ENCODE measurements at places on chromosomes 1 and 21.

DNA sequence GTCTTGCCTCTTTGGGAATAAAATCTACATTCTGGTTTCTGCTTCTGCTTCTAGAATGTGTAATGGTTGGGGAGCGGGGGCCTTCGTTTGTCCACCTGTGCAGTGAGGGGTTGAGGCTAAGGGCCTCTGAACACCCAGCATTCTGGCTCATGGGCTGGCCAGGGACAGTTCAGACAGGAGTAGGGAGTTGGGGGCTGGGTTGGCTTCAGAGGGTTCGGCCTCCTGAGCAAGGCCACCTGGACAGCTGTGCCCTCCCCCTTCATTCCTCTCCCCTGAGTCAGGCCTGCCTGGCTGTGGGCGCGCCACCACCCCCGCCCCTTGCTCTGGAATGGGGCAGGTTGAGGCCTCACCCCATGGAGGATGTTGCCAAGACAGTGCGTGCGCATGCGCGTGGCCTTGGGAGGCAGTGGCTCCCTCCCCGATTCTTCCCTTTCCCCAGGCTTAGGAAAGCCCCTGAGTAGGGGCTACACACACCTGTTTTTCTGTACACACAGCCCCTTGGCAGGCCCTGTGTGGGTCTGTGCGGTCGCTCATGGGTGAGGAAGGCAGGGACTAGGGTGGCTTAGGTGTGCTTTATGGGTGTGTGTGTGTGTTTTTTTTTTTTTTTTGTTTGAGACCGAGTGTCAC lies 57.0 kb downstream of the YARS1 start:
- no peak for DNase-seq

GRCh38 chr1:64487061-64487460 lies 17.1 kb downstream of the CACHD1 start:
- DNase-seq = no peak

DNA sequence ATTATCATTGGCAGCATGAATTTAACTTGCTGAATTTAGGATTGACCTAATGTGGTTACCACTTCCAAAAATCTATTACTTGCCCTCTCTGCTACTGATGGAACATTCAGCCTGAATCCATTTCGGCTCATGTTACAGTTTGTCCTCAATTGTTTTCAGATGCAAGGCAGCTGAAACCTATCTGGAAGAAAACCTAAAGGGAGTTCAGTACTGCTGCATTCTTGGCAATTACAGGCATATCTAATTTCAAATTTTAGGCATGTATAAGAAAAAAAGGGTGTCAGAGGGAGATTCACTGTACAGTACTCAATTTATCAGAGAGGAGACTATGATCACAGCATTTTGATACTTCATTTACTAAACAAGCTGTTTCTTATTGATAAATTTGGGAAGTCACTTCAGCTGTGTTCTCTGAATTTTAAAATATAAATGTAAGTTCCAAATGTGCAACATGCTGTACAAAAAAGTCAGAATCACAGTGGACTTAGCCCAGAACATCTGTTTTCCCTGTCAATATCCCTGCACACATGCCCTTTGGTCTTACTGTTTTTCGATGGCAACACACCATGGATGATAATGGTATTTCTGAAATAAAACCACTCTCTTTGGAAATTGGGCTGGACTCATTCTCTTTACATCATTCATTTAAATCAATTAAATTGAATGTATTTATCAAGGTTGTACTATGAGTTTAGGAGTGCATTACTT lies 651.6 kb upstream of the ADGRL4 start:
- no peak for DNase-seq

DNA sequence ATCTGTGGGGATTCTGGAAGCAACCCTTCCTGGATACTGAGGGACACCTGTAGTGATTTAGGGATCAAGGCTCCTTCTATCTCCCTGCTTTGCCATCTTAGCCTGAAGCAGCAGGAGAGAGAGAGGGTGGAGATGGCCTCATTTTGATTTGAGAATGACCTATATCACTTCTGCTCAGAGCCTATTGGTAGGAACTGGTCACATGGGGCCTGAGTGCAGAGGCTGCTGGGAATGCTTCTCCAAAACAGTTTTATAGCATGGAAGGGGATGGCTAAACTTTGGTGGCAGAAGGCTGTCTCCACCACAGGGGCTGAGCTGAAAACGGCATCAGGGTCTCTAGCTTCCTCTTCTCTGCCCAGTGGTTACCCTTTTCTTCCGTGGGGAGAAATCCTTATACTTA lies 105.8 kb downstream of the TBX19 start:
- DNase-seq = no peak

GRCh38 chr21:15291621-15292266 lies 226.9 kb upstream of the NRIP1 start:
- no peak for DNase-seq

DNA sequence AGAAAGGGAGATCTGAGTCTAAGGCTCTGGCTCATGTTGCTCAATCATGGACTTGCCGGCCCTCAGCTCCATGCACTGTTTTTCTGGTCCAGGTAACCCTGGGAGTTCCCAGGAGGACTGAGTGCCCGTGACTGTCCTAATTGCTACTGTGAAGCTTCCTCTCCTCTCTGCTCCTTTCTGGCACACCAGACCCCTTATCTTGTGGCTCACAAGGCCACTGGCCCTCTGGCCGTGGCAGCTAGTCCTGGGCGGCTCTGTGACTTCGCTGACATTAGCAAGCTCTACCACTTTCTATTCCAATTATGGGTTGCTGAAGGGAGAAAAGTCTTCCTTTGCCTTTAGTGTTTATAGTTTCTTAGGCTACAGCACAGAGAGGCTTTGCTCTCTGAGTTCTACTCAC lies 380.2 kb downstream of the RWDD3 start:
- no peak for DNase-seq

- DNase-seq = no peak
Observed at GRCh38 chr1:32709476-32709875, 6.9 kb upstream of the SYNC start.

- DNase-seq = no peak
Observed at GRCh38 chr1:27872802-27873551, 633 bp downstream of the THEMIS2 start.

GRCh38 chr21:25979845-25980616 lies 190.5 kb downstream of the APP start:
- DNase-seq = no peak

DNA sequence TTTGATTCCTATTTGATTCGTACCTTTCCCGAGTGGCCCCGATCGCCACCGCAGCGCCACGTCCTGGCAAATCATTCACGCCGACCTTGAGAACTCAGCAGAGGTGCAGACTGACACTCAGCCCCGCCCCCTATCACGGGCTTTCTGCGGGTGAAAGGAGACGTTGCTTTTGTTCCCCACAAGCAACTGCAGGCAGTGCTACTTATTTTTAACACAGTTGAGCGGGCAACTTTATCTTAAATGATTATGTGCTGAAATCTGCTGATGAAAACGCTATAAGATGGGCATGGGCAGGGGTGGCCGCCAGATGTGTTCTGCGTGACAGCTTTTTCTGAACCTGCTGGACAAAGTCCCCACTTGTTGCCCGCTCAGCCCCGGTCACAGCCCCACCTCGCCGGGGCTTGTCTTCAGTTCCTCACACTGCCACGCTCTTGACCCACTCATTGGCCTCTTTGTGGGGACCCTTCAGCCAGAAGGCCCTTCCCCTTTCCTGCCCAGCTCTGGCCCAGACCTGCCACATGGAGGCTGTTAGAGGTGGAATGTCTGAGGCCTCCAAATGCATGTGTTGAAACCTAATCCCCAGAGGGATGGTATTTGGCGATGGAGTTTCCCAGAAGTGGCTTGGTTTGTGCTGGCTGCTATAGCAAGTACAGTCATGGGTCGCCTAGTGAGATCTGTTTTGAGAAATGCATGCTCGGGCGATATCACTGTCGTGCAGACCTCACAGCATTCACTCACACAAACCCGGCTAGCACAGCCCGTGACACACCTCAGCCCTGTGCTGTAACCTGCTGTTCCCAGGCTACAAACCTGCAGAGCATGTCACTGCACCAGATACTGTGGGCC lies 15.7 kb upstream of the PDXK start:
- no peak for DNase-seq

DNA sequence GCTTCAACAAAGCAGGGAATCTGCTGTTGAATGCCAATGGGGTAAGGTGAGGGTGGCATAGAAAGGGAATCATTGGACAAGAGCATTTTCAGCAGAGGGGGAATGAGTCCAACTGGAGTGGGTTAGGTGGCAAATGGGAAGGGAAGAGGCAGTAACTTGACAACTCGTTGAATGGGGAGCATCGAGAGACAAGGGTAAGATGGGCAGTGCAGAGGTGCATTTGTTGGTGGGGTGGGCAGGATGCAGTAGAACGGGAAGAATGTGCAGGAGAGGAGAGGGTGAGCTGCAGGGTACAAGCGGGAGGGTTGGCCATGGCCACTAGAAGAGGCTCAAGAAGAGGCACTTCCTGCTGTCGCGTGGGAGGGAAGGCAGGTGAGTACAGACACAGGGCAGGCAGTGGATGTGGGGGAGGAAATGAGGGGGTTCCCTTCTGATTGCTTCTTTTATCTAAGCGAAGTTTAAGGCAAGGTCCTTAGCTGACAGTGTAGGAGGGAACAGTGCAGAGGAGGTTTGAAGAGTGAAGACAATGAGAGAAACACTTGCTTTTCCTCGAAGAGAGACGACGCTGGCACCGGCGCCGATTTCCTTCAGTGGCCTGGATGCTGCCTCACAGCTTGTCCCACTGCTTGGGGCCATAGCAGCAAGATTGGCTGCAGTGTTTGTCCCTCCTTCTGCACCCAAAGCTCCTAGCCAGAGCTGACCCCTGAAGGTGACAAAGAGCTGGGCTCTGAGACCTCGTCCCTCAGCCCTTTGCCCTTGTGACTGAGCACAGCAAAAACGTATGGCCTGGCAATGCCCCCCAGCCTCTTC lies 3.2 kb upstream of the IKBKE start:
- no peak for DNase-seq

DNA sequence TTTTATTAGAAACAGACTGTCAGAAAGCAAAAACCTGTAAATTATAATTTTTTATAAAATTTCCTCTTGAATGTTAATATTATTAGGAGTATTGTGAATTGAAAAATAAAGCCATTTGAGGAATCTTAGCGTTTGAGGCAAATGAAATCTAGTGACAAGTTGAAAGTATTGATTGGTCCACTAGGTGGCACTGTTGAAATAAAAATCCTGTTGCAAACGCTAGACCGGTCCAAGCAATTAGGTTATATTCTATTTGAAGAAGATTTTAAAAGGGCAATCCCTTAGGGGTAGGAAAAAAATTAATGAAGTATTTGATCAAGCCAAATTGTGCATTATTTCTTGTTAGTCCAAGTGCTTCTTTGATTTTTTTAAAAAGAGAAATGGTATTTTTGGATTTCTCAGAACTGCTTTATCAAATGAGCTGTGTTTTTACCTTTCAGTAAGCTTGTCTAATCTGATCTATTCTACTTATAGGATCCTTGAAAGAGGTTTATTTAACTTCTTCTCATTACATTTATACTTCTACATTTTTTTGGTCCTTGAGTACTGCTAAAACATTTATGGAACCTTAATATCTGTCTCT lies 57.7 kb downstream of the ATG4C start:
- DNase-seq = peak; percentile 7

DNA sequence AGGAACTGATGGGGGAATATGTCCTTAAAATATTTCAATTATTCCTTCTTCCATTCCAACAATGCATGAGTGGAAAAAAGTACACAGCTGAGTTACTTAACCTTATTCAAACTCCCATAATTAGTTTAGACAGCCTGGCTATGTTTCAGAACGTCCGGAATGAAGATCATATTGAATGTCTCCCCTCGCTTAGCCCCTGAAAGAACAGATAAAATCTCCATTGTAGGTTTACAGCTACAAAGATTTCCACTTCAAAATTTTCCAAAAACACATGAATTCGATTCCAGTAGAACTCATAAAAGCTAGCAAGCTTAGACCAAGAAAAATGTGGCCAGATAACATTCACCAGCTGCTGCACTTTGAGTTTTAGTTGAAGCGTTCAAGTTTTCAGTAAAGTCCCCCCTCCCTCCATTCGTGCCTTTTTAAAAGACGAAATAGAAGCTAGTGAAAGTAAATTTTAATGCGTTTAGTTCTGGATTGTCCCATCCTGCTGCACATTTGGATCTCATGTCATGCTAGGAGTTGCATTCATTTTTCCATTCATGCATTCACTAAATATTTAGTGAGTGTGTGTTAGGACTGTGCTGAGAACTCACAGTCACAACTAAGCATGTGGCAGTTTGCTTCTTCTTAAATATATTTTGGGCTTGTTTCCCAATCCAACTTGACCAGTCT lies 29.4 kb upstream of the SSX2IP start:
- no peak for DNase-seq

DNA sequence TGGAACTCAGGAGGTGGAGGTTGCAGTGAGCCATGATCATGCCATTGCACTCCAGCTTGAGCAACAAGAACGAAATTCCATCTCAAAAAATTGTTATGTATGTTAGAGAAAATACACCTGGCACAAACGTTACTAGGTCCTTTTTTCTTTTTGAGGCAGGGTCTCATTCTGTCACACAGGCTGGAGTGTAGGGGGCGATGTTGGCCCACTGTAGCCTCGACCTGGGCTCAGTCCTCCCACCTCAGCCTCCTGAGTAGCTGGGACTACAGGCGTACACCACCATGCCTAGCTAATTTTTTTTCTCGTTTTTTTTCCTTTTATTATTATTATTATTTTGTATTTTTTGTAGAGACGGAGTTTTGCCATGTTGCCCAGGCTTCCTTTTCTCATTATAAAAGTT lies 4.4 kb downstream of the HAX1 start:
- DNase-seq = no peak

DNA sequence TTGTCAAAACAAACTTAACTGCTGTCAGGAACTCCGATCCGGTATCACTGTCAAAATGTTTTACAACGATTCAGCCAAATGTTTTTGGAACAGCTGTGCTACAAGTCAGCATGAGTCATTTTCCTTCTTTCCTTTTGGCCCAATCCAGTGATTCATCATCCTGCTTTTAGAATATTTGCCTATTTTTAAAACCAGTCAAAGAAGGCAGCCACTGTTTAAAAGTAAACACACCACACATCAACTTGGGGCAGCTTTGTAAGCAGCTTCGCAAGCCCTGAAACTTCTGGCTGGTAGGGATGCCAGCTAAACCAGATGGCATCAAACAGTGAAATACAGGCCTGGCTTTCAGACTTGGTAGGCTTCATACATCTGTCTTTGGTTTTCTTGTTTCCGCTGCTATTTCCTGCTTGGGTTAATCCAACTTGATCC lies 14.9 kb downstream of the MAP3K7CL start:
- no peak for DNase-seq

GRCh38 chr1:69167876-69168275 lies 399.8 kb upstream of the LRRC7 start:
- DNase-seq = no peak

GRCh38 chr1:59903141-59903754 lies 23.3 kb downstream of the CYP2J2 start:
- no peak for DNase-seq

- no peak for DNase-seq
Observed at GRCh38 chr1:228697207-228698016, 37.9 kb upstream of the RHOU start.
